ENCODE measurements at places on chromosomes 11 and 22. TPM values are rescaled to one million over a fixed set of nuclear protein-coding genes. Genes with fewer than 3 reads are reported as not detected.

The YPEL4 gene
- total RNA-seq, result 0.53 TPM

The PKNOX2 gene
- 11.5 TPM for total RNA-seq

DNA sequence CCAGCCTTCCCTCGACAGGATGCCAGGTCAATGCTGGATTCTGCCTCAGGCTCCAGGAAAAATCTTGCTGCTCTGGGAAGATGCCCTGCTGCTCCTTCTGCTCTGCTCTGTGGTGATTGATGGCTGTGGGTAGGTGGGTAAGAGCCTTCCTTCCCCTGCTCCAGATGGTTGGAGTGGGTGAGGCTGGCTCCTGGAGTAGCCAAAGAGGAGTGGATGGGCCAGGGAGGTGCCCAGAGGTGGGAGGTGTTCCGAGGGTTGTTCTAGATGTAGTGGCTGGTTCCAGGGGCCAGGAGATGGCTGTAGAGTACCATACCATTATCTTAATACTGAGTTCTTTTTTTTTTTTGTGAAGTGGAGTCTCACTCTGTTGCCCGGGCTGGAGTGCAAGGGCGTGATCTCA, 99.6 kb upstream of the THY1 start:
- DNase-seq, result no peak
- H3K4me3 ChIP-seq, result no peak overlapping the region
- H3K36me3 ChIP-seq, result no peaks in the 10 kb centered on the region
- no peaks in the 10 kb centered on the region for H3K27me3 ChIP-seq

DNA sequence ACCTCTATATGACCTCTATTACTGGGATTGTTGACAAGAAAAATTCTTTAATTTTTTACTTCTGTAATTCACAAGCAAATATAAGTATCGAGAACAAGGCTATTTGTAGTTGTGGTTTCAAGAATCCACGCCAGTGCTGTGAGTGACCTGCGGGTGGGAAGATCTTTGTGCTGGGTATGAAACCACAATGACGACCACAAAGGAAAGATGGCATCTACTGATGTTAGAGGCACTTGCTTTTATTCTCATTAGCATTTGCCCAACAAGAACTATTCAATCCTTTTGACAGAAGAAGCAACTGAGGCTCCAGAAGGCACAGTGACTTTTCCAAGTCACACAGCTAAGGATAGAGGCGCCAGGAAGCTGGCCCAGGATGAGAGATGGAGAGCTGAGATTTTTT, 1054.9 kb downstream of the TBC1D22A start:
- DNase-seq, result no peak
- no peaks in the 10 kb centered on the region for H3K4me1 ChIP-seq
- no peak overlapping the region for H3K27ac ChIP-seq
- no peaks in the 10 kb centered on the region for H3K36me3 ChIP-seq

Measured in muscle of leg (tissue), 16 donors.